Natural killer cell treated with Interleukin-12 subunit alpha and Interleukin-12 subunit beta and Interleukin-15 and Interleukin-18, amount 100 ng/mL, for 72 hours (primary cell): ENCODE measurements at places on chromosomes 13 and 19. TPM values are rescaled to one million over a fixed set of nuclear protein-coding genes. Genes with fewer than 3 reads are reported as not detected.
A peak's percentile ranks its signal among the peaks of the same experiment; 100 is the strongest.

The FCGBP gene
- 3.4 TPM for total RNA-seq

The CADM4 gene
- total RNA-seq = 0.59 TPM

GRCh38 chr19:45676851-45677263 is 8.8 kb downstream of the GIPR start:
- no peak for DNase-seq

- no peak for DNase-seq
Observed at GRCh38 chr19:10226376-10227025, 4.6 kb downstream of the S1PR2 start.

The PLK5 gene
- not detected for total RNA-seq

GRCh38 chr13:50928102-50928501 is 18.5 kb downstream of the RNASEH2B start:
- no peak for DNase-seq

DNA sequence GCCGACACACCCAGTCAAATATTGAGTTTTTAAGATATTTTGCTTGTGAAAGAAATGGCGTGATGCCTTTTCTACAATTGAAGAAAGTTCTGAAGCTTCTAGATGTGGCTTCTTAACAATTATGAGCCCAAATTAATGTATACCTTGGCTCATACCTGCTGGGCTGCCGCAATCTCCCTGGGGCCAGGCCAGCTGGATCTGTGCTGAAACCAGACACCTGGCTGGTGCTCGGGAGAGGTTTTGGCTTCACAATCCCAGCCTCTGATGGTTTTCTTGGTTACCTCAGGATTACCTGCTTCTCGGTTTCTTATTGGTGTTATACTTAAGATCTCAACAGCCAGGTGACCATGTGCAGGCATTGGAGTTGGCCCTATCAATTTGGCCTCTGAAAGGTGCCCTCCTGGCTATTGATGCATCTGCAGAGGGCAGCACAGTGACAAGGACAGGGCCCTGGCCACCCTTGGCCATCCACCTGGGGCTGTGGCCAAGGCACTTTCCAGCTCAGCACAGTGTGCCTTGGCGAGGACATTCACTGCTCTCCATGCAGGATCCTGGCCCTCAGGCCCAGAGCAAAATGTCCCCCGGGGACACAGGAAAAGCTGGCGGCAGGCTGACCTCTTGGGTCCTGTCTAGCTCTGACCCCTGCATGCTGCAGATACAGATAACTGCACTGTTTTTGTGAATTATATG is 305.0 kb downstream of the ZNF536 start:
- DNase-seq = no peak

DNA sequence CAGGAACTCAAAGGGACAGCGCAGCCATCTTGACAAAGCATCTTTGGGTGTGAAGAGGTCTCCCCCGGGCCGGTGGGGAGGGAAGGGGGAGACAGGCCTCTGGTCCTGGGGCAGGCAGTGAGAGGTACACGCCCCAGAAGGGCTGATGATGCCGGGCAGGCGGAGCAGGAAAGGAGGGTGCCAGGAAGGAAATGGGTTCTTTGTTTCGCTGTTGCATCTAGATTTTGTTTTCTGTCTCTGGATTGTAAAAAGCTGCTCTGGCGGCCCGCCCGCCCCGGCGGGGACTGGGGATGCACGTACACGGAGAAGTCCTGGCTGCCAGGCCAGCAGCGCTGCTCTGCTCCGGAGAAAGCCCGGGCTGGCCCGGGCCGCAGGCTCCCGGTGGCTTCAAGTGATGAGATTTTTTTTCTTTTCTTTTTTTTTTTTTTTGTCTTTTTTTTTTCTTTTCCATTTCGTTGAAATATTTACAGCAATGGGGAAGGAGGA is 13.2 kb upstream of the ASF1B start:
- DNase-seq = no peak

DNA sequence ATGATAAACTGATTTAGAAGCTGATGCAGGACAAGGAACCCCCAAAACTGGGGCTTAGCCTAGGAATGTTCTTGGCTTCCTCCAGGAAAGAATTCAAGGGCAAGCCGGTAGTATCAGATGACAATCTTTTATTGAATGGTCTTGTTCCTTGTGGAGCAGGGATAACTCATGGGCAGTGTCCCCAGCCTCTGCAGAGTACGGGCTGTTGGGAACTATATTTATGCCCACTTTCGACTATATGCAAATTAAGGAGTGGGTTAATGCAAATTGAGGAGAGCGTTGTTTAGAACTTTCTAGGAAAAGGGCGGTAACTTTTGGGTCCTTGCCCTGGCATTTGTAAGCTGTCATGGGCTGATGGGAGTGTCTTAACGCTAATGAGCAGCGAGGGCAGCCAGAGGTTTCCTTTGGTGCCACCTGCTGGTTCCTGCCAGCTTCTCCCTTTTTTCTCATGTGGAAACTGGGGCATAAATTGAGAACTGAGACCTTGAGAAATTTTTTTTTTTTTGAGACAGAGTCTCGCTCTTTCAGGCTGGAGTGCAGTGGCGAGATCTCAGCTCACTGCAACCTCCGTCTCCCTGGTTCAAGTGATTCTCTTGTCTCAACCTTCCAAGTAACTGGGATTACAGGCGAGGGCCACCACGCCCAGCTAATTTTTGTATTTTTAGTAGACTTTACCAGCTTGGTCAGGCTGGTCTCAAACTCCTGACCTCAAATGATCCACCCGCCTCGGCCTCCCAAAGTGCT is 79.4 kb upstream of the ABCC4 start:
- peak; percentile 66 for DNase-seq

The CPAMD8 gene
- 0.39 TPM for total RNA-seq

DNA sequence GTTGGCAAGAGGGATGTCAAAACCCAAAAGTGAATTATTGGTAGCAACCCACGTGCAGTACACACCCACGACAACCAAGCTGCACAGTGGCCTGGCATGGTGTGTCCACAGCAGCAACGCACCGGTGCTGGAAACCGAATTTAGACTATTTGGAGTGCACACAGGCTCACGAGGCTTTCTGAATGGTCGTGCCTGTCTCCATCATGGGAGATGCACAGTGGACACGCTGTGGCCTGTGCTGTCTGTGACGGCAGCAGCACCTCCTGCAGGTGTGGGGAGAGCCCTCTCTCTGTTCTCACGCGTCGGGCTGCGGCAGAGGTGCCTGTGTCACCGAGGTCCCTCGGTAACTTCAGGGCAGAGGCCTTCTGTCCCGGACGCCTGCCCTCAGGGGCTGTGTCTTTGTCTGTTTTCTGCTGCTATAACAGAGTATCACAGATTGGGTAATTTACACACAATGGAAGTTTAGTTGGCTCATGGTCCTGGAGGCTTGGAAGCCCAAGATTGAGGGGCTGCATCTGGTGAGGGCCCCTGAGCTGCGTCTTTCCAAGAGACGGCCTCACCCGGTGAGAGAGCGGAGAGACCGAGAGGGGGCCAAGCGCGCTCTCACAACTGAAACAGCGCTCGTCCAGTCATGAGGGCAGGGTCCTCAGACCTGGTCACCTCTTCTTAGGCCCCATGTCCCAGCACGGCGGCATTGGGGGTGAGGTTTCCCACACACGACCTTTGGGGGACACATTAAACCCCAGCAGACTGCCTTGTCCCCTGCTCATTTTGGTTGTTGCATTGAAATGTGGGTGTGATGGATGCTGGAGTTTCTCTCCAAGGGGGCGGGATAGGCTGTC is 9.1 kb upstream of the MCF2L start:
- no peak for DNase-seq

DNA sequence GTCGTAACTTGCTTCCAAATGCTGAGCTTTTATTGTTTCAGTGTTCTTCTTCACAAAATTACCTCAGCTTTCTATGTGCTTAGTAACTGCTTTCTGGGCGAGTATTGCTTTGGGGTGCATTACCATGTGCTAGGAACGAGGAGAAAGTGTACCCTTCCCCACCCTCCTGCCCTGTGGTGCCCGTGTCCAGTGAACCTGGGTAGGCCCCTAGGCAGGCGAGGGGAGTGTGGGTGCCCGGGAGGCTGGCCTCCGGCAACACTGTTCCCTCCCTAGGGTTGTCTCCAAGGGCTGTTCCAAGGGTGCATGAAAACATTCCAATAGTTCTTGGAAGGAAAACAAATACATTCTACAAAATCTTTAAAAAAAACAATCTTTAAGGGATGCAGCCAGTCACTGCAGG is 216.5 kb upstream of the SOX1 start:
- no peak for DNase-seq

- DNase-seq = no peak
Observed at GRCh38 chr13:106163426-106163825, 372.0 kb downstream of the EFNB2 start.

GRCh38 chr13:91946498-91947070 is 548.2 kb downstream of the GPC5 start:
- DNase-seq = no peak

The PSG3 gene
- total RNA-seq = not detected

DNA sequence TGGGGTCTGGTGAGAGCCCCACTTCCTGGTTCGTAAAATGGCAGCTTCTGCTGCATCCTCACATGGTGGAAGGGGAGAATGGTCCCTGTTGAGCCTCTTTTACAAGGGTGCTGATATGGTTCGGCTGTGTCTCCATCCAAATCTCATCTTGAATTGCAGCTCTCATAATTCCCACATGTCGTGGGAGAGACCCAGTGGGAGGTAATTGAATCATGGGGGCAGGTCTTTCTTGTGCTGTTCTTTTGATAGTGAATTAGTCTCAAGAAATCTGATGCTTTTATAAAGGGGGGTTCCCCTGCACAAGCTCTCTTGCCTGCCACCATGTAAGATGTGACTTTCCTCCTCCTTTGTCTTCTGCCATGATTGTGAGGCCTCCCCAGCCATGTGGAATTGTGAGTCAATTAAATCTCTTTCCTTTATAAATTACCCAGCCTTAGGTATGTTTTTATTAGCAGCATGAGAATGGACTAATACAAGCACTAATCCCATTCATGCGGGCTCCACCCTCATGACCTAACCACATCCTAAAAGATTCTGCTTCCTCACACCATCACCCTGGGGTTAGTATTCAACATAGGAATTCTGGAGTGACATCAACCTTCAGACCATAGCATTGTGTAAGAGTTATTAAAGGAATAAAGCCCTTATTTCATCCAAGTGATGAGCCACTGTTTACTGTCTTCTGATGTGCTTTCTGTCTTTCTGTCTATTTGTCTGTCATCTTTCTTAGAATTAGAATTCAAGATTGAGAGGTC is 159.0 kb upstream of the IRS2 start:
- DNase-seq = no peak

The SLC10A2 gene
- not detected for total RNA-seq

GRCh38 chr19:15404097-15404779 is 14.6 kb downstream of the AKAP8L start:
- no peak for DNase-seq

DNA sequence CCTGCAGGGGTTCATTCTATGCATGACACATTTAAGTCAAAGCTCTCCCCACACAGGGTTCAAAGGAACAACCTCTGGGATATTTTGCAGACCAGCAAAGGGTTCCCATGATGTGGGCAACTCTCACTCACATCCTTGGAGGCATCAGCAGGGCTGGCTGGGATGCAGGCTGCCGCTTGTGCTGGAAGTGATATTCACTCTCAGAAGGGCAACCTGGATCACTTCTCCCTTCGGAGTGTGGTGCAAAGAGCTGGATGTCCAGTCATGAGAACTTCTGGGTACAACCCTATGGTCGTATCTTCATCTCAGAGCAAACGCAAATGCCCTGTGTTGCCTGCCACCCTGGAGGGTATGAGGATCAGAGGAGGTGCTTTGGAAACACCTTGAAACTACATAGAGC is 98.6 kb downstream of the ZDHHC20 start:
- no peak for DNase-seq

GRCh38 chr13:64774915-64775314 is 2455.2 kb downstream of the PCDH9 start:
- no peak for DNase-seq

The CDC16 gene
- 88.0 TPM for total RNA-seq

GRCh38 chr13:60395971-60396782 is 843 bp upstream of the TDRD3 start:
- DNase-seq = peak; percentile 92

- DNase-seq = no peak
Observed at GRCh38 chr13:36344886-36345437, 1.2 kb downstream of the SPART start.

- DNase-seq = no peak
Observed at GRCh38 chr19:35642798-35643254, 1.3 kb downstream of the ETV2 start.

DNA sequence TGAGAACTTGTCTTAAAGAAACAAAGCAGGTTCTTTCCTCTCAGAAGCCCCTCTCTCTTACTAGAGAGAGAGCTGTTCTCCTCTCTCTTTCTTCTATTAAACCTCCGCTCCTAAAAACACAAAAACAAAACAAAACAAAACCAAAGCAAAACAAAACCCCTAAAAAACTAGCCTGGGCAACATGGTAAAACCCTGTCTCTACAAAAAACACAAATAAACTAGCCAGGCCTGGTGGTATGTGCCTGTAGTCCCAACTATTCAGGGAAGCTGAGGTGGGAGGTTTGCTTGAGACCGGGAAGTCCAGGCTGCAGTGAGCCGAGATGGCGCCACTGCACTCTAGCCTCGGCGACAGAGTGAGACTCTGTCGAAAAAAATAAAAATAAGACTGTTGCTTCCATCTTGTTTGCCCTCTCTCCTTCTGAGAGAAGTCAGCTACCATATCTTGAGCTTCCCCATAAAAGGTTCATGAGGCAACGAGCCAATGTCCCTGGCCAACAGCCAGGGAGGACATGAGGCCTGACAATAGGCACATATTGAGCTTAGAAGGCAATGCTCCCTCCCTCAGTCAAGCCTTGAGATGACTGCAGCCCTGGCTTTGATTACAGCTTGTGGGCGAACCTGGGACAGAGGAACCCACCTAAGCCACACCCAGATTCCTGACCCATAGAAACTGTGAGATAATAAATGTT is 17.5 kb upstream of the FLT3 start:
- DNase-seq = no peak

DNA sequence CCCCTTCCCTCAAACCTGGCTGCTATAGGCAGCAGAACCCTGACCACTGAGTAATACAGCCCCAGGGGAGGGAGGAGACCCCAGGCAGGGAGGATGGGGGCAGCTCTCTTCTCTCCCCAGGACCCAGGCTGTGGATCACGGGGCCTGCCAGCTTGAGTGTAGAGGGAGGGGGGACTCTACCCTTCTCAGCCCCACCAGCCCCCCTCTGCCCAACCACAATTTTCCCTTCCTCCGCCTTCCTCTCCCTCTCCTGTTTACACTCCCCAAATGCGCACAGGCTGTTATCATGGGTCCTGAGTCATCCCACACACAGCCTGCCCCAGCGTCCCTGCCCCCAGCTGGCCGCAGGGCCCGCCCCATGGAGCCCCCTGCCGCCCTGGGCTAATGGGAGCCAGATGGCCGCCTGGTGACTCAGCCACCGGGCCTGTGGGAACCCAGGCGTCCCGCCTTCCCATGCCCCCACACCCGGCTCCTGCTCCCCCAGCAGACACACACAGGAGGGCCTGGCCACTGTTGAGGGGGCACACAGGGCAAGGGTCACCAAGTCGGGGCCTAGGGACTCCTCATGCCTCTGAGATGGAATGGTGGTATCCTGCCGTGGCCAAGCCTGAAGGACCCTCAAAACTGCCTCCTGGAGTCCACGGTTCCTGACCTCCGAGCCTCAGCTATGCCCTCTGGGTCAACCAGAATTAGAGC is 13.6 kb downstream of the CCDC97 start:
- no peak for DNase-seq

- no peak for DNase-seq
Observed at GRCh38 chr19:48487948-48488347, 18.8 kb downstream of the CYTH2 start.

The GPR18 gene
- total RNA-seq = 20.6 TPM

The SYNE4 gene
- total RNA-seq = 4.5 TPM

- DNase-seq = no peak
Observed at GRCh38 chr13:73505376-73505890, 446.6 kb downstream of the KLF5 start.
